ENCODE measurements at places on chromosomes 11 and 22.

DNA sequence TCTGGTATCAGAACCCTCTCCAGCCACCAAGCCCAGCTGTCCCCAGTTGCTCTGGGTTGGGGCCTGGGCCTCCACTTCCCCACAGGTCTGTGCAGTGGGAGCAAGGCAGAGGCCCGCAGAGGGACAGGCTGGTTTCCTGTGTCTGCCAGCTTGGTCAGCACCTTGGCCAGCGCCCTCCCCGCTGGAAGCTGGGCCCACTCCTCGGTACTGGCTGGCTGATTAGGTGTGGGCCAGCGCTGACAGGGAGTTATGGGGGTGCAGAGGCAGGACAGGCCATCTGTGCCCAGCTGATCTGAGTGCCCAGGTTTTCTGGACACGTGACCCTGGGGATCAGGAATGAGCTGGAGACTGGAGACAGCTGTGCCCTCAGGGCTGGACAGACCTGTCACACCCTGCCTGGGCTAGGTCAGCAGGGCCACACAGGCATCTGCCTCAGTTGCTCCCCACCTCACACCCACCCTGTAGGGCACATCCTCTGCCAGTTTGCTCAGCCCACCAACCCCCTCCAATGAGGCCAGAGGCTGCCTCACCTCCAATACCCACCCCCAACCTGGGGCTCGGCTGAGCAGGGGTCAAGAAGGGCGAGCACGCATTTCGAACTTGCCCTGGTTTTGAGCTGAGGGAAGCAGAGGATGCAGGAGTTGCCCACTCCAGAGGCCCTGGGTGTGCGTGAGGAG is 175.3 kb downstream of the IGLL1 start:
- DNase-seq, result peak; percentile 78

DNA sequence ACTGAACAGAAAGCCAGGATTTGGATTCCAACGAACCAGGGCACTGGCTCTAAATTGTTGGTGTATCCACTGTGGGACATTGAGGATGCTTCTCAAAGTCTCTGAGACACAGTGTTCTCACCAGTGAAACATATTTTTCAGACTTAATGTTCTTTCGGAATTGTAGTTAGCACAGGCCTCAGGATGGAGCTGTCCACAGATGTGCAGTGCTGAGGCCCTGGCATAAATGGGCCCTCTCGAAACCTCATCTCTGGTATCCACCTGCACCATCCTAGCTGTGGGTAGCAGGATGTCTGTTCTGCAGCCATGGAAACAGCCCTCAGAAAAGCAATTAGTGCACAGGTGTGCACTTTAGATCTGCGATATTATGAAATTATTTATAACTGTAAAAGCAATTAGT is 656.8 kb downstream of the TBC1D22A start:
- no peak for DNase-seq

DNA sequence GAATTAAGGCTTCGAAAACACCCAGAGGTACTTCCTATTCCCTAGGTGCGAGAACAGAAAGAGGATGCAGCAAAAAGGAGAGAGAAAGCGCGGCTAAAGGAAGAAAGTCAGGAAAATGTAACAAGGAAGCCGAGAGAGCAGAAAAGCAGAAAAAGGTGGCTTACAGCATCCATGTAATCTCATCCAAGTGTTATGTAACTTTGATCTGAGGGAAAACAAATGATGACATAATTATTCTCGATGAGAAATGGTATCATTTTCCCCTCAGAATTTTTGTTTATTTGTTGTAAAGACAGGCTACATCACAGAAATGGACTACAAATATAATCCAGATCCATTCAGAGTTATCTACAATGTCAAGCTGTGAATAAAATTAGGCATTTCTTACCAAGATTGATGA is 69.1 kb upstream of the APOA1 start:
- DNase-seq, result no peak

DNA sequence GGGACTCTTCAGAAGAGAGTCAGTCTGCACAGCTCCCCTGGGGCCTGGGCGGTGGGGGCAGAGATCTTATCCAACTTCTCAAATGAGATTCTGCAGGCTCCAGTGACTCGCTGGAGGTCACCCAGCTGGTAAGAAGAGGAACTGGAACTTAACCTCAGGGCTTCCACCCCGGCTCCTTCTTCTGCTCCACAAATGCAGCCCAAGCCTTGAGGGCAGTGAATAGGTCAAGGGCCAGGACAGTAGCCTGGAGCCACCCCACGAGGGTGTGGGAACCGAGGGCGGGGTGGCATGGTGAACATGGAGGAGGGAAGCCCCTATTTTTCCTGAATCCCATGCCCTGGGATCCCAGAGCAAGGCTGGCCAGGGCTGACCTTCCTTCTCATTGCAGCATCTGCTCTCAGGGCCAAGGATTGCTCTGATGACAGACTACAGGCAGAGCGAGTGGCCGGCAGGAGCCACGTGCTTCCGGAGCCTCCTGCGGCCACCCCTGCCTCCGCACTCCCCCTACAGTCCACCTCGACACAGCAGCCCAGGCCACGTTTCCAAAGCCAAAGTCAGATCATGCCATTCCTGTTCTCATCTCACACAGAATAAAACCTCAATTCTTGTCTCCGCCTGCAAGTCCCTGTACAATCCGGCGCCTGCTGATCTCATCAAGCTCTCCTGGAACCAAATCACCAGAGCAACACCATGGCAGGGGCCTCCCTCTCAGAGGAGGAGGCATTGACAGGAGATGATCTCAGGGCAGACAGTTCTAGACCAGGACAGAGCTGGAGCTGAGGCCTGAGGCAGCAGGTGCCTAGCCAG is 21.1 kb upstream of the UPK3A start:
- DNase-seq, result no peak

DNA sequence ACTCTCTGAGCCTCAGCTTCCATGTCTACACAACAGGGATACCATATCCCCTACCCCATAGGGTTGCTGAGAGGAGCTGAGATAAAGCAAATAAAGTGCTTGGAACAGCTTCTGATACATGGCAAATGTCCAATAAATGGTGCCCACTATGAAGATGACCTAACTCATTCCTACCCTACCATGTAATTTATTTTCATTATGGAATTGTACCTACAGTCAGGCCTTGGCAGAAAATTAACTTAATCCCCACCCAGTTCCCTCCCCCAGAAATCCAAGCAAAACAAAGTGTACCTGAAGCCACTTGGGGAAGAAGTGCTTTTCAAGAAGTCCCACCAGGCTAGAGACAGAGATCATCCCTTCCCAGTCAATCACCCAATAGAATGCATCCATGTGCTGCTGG is 10.8 kb downstream of the SRRD start:
- DNase-seq, result no peak

DNA sequence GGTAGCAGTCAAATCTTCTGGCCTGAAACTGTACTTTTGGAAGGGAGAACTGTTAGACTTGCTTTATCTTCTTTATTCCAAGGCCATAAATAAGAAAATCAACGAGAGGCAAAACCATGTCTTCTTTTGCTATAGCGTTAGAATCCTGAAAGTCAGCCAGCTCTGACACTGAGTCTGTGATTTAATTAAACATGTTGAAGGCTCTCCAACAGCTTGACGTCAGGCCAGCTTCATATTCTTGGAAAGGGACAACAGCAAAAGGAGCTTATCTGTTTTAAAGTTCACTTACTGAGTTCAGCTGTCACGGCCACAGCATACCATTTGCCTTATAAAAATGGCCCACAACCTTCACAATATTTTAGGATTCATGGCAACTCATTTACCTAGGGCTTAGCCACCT is 131.0 kb upstream of the LDLRAD3 start:
- no peak for DNase-seq

GRCh38 chr11:16818284-16818683 is 79.8 kb downstream of the C11orf58 start:
- no peak for DNase-seq

DNA sequence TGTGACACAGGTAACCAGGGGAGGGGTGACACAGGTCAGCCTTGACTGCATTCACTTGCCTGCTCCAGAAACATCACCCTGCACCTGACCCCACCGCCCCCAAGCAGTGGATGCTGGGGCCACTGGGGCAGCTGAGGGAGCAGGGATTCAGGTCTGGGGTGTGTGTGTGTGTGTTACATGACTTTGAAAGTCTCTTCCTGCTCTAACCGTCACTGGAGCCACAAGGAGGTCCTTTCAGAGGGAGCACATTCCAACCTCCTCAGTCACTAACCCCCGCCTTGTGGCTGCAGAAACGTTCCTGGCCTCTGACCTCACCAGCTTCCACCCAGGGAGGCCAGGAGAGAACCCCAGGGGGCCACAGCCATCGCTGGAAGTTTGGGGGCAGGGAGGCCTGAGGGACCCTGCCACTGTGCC is 2.9 kb upstream of the FOSL1 start:
- DNase-seq, result no peak

DNA sequence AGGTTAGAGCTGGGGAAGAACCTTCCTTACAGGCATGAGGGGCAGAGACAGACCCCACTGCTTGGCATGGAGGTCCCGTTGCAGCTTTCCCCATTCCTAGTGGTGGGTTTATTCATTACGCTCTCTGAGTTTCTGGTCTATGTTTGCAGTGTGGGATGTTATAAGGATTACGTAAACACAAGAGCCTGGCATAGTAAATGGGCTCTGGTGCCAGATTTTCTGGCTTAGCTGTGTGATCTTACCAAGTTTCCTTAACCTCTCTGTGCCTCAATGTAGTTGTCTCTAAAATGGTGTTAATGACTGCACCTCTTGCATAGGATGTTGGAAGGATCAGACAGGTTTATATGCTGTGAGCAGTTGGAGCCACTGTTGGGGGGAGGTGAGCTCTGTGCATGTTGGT is 15.1 kb downstream of the DTX4 start:
- no peak for DNase-seq

DNA sequence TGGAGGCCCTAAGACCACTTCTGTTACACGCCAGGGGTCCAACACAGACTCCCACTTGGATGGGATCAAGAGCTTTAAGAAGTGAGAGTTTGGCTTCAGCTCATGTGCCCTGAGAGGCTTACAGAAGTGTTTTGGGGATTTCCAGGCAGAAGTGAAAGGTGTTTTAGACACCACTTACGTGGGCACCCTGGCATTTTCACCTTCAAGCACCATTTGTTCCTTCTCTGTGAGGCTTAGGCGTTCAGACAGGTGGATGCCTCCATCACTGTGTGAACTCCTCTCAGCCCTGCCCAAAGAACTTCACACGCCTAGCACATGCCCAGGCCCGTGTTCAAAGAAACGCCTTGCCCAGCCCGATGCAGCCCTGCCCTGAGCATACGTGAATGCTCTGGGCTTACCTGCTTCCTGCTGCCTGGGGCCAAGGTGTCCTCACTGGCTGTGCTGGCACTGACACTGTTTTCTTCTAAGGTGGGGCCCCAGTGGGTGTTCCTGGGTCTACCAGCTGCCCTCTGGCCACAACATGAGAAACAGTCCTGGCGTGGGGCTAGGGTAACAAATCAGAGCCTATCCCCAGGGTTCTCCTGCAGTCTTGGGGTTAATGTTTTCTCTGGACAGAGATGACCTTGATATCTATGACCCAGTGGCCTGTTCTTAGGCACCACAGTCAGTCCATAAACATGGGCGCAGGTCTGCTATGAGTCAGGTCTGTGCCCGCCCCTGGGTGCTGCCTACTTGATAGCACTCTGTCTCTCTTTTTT is 34.0 kb downstream of the AMPD3 start:
- DNase-seq, result peak; percentile 31

DNA sequence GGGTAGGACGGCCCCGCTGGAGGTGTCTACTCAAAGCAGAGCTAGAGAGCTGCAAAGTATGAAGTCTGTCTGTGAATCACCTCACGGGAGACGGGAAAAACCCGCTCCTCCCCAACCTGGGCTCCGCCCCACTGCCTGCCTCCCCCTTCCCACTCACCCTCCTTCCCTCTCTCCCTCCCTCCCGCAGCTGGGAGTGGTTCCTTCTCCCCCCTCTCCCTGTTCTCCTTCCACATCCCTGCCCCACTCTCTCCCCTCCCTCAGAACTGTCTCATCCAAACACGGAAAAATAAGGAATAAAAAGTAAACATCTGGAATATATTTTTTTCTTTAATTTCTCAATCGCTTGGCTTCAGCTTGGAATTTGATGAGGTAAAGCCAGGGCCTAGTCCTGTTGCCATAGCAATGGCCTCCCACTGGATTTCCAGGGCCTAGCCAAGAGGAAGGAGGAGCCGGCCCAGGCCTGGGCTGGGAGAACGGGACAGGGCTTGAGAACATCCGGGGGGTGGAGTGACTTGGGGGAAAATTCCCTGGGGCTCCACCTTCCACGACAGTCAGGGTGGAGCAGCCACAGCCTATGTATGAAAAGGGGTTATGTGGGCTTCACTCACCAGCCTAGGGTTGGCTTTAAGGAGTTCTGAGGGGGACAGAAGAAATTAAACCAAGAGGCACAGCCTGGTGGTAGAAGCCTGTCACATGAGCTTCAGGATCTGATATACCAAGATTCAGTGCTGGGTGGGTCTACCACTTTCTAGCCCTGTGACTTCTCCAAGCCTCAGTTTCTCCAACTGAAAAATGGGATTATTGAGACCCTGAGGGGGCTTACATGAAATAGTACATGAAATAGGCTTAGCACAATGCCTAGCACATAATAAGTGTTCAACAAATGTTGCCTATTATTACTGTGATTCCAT is 2.2 kb downstream of the TNKS1BP1 start:
- DNase-seq, result peak; percentile 87

GRCh38 chr22:38718414-38718813 is 12.7 kb downstream of the GTPBP1 start:
- no peak for DNase-seq

GRCh38 chr11:62876712-62877111 is 4.0 kb upstream of the SLC3A2 start:
- DNase-seq, result no peak

DNA sequence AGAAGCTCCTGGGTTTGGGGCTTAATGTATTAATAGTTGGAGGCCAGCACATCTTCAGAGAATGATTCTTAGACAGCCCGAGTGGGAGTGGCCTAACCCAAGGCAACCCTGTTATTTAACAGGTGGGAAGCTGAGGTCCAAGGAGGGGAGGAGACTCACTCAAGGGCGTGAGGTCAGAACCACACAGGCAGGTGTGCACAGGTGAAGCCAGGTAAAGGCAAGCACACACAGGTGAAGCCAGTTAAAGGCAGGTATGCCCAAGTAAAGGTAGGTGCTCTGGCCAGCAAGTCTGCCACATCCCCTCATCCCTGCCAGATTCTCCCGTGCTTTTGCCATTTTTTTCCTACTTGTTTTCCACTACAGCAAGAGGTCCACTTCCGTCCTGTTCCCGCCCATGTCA is 2.9 kb upstream of the SHANK2 start:
- no peak for DNase-seq

DNA sequence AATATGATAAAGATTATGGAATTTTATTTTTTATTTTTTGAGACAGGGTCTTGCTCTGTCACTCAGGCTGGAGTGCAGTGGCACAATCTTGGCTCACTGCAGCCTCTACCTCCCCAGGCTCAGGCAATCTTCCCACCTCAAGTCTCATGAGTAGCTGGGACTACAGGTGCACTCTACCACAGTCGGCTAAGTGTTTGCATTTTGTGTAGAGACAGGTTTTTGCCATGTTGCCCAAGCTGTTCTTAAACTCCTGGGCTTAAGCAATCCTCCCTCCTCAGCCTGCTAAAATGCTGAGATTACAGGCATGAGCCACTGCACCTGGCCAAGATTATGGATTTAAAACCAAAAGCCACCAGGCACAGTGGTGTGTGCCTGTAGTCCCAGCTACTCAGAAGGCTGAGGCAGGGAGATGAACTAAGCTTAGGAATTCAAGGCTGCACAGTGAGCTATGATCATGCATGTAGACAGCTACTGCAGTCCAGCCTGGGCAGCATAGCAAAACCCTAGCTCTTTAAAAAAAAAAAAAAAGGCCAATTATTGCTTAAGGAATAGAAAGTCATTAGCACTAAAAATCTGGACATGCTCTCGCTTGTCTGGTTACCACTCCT is 20.2 kb upstream of the CCND1 start:
- DNase-seq, result no peak

Measured in left forelimb (tissue), 1 donor.